ENCODE measurements at places on chromosomes 16 and 17.

DNA sequence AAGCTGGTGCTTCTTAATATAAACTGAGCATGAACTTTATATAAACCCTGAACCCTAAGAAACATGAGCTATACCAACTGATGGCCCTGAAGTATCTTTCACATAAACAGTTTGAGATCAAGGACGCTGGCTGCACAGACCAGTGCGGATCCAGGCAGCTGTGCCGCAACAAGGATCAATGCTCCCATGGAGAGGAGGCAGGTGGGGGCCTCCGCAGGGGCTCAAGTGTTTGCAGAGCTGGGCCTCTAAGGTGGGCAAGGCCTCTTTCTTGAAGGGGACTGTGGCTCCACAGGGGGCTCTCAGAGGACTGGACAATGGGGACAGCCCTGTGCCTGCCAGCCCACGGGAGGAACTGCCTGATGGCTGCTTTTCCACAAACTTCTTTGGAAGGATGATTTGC, 46.0 kb downstream of the NDEL1 start:
- no peak for DNase-seq

DNA sequence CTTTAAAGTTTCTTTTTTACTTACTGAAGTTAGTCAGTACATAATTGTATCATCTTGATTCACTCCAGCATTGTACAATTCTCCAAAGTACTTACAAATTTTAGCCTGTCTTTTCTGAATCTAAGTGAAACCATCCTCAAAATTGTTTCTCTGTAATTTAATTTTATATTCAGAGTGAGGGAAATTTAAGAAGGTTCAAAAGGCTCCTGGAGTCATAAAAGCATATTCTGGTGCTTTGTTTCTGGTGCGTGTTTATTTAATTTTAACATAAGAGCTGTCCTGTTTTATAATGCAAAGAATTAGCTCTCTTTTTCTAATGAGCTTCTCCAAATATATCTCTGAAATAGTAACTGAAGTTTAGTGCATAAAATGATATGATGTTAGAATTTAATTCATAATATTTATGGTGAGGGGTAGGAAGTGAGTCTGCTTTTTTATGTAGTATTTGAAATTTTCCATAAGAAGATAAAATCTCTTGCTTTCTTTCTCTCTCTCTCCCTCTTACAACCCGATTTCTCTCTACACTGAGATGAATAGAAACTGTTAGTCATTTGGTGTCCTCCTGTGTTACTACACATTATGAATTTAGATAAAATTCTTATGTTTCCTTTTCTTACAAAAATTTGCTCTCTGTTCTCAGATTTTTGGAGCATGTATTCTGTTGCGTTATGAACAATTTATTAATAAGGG, 339.8 kb downstream of the BCAS3 start:
- no peak for DNase-seq

DNA sequence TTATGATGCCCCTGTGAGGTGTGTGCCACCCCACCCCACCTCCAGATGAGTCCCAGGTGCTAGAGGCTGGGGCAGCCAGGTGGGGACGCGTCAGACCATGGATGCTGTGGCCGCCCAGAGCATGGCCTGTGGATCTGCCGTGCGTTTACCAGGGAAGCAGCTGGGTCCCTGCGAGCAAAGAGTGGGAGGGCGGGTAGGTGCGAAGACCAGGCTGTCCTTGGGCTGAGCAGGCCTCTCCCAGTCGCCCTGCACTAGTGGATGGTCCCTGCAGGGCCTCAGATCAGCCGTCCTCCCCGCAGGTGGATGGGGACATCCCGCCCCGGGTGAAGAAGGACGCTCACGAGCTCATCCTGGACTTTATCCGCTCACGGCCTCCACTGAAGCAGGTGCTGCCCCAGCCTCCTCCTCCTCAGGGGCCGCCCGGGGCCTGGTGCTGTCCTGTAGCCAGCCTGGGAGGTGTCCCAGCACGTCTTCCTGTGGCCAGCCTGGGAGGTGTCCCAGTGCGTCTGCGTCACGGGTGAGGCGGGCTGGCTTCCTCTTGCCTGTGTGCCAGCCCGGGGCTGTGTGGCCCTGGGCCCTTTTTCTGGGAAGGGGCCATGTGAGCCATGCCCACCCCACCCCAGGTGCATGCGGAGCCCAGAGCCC, 18.0 kb upstream of the TCF25 start:
- DNase-seq: no peak

DNA sequence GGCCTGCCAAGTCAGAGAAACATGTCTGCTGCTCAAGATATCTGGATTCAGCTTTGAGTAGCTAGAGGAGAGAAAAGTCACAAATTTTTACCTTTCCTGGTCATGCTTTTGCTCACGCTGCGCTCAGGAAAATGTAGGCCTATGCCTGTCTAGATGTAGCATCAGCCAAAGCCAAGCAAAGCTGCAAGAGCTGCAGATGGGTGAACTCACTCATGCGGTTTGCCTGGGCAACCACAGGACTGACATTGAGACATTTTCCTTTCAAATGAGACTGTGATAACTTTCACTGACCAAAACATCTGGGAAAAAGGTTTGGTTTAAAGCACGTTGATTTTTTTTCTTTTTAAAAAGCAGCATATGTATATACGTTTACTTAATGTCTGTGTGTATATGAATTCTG, 34.0 kb upstream of the NAGLU start:
- DNase-seq: no peak

DNA sequence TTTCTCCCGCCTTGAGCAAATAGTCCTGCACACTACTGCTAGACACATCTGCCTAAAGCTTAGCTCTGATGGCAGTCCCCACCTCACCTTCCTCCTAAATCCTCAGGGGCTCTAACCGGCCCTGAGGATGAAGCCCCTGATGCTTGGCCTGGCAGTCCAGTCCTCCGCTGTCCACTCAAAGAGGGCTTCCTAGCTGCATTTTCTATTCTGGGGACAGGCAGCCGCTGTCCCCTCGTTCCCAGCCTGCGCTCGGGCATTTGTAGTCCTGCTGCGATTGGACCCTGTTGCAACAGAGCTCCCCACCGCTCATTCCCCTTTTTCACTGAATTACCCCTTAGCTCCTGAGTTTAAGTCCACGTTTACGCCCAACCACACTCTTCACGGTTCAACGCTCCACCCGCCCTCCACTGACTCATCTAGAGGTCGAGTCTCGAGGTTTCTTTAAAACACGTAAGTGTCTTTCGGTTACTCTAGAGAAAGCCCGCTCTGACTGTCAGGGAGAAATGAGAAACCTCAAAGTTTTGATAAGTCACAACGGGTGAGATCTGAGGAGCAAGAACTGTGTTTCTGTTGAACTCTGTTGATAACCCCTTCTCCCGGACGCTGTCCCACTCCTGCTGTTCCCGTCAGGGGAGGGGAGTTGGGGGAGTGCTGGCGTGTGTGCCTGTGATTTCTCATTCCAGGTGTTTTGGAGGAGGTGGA, 4.5 kb downstream of the CCR7 start:
- DNase-seq: peak; percentile 88

- no peak for DNase-seq
Observed at GRCh38 chr16:68037841-68038597, 14.9 kb downstream of the DUS2 start.

DNA sequence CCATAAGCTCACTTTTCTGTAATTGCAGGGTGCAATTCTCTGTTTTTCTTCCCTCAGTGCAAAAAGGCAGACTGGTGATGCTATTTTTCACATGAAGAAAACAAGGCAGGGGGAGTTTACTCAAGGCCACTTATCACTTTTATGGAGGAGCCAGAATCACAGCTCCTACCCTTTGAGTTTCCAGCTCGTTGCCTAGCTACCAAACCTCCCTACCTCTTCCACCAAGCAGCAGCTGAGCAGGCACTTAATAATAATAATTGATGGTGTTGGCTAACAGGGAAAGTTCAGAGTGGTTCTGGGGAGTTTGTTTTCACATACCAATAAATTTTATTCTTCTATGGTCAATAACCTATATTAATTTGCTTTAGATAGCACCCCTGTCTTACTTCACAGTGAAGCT, 31.9 kb upstream of the MPHOSPH6 start:
- DNase-seq: no peak

Measured in esophagus muscularis mucosa (tissue), 4 donors.